Stimulated activated CD8-positive, alpha-beta memory T cell treated with anti-CD3 and anti-CD28 coated beads, Interleukin-2, amount 100 ng/mL, for 48 hours (primary cell): ENCODE measurements at places on chromosomes 6 and 20.

DNA sequence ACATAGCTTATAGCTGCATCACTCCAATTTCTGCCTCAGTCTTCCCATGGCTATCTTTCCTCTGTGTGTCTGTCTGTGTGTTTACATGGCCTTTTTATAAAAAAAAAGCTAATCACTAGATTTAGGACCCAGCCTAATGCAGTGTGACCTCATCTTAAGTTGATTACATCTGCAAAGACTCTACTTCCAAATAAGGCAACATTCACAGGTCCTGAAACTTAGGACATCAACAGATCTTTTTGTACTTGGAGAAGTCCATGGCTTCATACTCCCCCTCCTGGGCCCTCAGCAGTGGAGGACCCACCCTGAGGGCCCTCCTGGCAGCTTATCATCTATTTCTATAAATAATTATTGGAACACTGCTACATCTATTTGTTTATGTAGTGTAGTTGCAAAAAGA is 146.1 kb downstream of the LMBRD1 start:
- DNase-seq: no peak

DNA sequence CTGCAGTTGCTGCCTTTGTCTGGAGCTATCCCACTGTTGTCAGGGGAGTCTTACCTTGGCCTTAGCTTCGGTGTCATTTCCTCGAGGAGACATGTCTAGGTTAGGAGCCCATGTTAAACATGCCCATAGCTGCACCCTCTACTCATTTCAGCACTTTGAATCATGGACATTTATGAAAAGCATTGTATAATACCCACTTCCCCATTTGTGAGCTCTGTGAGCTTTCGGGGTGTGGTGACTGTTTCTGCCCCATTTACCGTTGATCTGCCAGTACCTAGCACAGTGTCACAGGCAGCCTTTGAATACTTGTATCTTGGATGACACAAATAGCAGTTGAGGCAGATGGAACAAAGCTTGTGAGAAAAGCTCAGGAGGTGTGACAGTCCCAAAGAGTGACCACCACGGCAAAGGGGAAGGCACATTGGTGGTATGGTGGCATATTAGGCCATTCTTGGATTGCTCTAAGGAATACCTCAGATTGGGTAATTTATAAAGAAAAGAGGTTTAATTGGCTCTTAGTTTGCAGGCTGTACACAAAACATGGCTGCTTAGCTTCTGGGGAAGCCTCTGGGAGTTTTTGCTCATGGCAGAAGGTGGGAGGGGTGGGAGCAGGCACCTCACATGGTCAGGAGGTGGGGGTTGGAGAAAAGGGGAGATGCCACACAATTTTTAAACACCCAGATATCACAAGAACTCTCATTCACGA is 42.0 kb downstream of the JARID2 start:
- no peak for DNase-seq

- DNase-seq: no peak
Measured at GRCh38 chr6:104462811-104463599, 396.7 kb downstream of the HACE1 start.

- no peak for DNase-seq
Measured at GRCh38 chr6:6351511-6352025, 31.1 kb upstream of the F13A1 start.

- no peak for DNase-seq
Measured at GRCh38 chr20:12893019-12893418, 115.8 kb upstream of the SPTLC3 start.

DNA sequence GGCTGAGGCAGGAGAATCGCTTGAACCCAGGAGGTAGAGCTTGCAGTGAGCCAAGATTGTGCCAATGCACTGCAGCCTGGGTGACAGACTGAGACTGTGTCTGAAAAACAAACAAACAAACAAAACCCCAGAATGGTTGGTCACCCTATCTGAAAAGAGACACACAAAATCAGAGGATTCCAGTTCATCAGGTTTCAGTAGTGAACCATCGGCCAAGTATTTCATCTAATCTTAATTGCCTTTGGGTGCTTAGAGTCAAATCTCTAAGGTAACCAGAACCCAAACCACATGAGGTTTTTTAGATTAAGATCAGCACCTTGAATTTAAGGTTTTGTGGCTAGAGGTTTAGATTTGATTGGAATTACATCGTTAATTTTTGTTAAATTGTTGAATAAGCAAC is 8.3 kb upstream of the ZBTB2 start:
- DNase-seq: no peak

DNA sequence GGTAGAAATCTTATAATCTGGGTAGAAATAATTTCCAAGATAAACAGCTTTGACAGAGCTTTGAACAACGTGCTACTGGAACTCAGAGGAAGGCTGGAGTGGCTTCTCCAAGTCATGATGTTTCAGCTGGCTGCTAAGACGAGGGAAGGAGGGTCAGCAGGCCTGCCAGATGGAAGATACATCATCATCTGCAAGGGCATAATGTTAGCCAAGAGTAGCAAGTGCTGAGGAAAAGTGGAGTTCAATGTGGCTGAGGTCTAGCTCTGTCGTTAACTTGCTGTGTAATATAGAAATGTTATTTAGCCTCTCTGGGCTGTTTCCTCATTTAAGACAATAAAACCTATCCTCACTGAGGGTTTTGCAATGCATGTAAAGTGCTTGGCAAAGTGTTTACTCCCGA is 35.1 kb downstream of the RGS17 start:
- no peak for DNase-seq

- no peak for DNase-seq
Measured at GRCh38 chr20:32828029-32828680, 8.4 kb downstream of the MAPRE1 start.

GRCh38 chr6:105509506-105510331 is 106.8 kb upstream of the PREP start:
- no peak for DNase-seq

DNA sequence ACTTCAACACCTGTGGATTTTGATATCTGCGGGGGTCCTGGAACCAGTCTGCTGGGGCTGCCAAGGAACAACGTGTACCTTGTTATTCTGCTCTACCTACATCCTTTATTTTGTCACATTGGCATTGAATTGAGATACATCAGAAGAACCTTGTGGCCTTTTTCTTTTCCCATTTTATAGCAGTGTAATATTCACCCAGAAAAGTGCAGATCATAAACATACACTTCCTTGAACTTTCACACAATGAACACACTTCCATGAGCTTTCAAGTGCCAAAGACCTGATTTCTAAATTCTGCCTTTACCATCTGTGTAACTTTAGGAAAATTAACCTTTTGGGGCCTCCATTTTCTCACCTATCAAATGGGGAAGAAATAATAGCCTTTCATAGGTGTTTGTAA is 29.9 kb upstream of the RREB1 start:
- DNase-seq: no peak

DNA sequence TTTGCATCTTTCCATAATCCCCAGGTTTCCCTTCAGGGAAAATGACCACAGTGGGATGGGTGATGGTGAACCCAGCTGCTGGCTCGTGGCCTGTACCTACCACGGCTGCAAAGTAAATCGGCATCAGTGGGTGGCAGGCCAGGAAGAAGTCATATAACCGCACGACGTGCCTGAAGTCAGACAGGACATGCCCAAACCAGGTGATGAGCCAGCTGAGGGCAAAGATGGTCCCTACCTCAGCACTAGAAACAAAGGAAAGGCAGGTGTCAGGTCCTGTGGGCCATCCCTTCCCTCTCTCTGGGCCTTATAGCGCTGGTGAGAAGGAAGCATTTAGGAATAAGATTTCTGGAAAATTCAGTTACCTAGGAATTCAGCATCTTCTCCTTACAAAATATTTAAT is 22.2 kb downstream of the TBC1D20 start:
- no peak for DNase-seq

- DNase-seq: no peak
Measured at GRCh38 chr6:1514078-1514477, 95.6 kb upstream of the FOXC1 start.

DNA sequence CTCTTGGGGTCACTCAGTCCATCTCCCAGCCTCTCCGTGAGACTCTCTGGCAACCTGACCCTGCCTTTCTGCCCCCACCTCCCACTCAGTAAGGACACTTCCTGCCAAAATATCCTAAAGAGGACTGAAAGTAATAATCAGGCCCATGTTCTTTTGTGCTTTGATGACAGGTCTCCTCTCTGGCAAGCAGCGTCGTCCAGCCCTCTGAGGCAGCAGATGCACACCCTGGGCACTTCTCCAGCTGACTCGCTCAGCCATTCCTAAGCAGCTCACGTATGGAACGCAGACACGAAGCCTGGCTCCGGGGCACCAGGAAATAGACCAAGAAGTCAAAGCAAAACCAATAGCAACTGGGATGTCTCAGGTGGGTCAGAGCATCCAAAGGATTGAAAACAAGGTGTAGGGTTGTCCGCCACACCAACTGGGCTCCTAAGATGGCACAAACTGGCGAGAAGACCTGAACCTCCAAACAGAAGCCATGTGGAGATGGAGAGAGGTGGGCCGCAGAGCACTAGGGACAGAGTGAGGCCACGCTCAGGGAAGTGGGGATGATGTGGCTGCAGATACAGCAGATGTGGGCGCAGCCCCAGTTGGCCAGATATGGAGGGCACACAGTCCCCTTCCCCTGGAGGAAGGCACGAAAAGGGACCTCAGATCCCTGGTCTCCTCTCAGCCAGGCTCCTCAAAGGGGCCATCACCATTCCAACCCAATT is 99.3 kb downstream of the PRND start:
- DNase-seq: no peak

DNA sequence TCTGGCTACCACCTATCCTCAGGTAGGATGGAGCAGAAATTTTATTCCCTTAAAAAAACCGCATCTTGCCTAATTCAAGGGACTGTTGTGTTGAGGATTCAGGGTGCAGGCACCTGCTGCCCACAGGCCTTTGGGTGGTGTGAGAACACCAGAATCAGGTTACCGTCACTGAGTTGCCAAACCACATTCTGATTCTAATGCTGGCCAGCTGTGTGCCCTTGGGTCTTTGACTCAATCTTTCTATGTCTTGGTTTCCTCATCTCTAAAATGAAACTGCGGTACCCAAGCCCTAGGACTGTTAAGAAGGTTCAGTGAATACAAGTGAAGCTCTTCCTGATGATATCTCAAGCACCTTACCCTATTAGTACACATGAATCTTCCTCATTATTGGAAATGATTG is 827.3 kb downstream of the DHX35 start:
- no peak for DNase-seq

DNA sequence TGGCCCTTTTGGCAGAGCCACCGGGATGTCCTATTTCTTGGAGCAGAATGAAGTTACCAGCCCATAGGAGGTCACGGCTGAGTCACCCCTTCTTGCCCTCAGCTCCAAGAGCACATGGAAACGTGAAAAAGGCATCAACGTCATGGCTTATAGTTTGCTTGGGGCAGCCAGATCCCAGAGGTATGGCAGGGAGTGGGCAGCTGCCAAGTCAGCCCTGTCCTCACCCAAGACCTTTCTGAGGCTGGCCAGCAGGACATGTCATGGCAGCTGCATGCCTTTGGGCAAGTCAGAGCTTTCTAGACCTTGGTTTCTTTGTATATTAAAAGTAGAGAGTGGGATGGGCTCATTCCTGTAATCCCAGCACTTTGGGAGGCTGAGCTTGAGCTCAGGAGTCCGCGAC is 8.2 kb upstream of the MDFI start:
- no peak for DNase-seq

DNA sequence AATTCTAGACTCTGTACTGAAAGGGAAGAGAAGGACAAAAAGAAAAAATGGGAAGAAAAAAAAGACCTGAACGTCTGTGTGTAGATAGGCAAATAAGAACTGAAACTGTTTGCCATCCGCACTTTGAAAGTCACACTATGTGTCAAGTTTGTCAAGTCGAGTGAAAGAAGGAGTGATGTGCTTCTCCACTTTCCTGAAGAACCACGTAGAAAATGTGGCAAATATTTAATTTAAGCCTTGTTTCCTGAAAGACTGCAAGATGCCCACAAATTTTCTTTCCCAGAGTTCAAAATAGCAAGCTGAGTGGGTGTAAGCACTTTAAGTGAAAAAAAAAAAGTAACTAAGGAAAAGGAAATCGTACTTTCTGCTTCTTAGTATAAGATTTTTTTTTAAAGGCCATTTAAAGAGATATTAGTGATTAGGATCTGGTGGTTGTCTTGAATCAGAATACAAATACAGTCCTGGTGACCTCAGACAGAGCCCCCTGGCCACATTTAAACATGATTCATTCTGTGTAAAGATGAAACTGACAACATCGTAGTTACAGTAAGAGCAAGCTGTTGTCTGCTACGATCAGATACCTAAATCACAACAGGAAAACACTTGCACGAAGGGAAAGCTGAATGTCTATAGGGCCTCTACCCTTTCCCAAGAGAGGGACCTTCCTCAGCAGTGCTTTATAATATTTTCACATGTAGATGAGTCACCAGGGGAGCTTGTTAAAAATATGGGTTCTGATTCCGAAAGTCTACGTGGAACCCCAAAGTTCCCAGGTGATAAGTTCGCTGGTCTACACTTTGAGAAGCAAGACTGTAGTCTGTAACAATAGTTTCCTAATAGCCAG is 102.3 kb downstream of the HIVEP2 start:
- DNase-seq: no peak

- DNase-seq: no peak
Measured at GRCh38 chr20:20173254-20173653, 120.9 kb downstream of the CFAP61 start.

- DNase-seq: no peak
Measured at GRCh38 chr20:48901326-48901725, 20.2 kb upstream of the ARFGEF2 start.

DNA sequence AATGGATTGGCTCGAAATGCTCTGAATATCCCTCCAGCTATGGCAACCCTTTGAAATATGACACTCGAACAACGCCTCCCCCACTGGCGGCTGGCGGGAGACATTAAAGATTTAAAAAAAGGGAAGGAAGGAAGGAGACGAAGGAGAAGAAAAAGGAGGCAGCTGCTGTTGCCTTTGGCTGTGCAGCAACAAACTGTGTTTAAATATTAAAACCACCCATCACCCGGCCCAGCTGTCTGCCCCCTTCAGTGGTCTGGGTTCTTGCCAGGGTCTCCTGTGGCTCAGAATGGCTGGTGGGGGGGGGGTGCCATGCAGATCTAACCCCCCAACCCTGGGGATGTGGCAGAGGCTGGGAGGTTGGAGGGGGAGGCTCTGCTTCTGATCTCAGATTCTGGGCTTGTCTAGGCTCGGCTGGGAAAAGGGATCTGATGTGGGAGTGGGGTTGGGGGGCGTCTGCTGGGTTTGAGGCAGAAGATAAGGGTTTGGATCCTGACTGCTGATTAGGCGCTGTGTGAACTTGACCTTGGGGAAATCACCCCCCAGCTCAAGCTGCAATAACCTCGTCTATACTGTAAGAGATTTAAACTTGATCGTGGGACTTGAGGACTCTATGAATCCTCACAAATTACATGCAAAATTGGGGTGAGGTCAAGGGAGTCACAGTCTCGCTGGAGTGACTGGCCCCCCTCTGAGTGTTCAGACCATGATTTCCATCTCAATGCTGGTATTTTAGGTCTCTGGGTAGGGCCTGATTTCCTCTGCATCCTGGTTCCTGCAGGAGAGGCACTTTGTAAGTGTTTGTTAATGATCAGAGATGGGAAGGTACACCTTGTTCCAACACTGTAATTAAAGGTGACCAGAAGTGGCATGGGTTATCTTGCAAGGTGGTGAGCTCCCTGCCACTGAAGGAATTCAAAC is 40.3 kb upstream of the BLCAP start:
- DNase-seq: no peak

GRCh38 chr6:155340464-155341129 is 26.3 kb upstream of the TFB1M start:
- no peak for DNase-seq
